Stimulated activated CD4-positive, alpha-beta T cell treated with anti-CD3 and anti-CD28 coated beads, Interleukin-15, amount 100 ng/mL, for 1 hour (primary cell): ENCODE measurements at places on chromosomes 3 and 15.

- DNase-seq: no peak
Observed at GRCh38 chr3:66428733-66429132, 72.1 kb downstream of the LRIG1 start.

DNA sequence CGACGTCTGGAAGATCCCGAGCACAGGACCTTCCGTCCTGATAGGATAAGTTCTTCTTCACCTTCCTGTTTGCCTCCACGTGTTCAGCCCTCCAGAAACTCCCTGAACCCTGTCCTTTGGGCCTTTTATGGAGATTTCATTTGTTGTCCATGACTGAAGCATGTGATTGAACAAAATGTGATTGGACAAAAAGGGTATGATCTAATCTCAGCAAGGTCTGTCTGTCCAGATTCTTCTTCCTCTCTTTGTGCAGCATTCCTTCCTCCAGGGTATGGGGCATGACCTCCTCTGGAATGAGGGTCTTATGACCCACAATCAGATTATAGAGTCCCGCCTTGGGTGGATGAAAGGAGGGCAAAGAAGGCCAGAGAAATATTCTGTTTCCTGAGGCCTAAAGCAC, at the start of gene CYP19A1:
Gene CYP19A1 (minus strand): TSS at position 101 of the 400 bp plus-strand sequence. CDS start 95,684 bp downstream, outside the sequence.
- DNase-seq: no peak

DNA sequence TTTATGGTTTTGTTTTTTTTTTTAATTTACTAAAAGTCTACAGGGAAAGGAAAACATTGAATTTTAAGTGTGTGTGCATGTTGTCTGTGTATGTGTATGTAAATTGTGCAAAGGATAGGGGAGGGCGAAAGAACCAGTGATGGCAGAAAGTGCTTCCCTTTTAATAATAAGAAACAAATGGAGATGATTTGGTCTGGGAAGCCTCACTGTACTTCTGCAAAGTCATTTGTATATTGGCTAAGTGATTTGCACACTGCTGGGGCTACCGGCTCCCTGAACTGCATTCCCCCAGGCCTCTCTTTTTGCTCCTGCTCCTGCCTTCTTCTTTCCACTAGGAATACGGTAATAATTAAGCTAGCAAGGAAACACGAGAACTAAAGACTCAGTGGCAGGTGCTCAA, 101.2 kb downstream of the CD47 start:
- no peak for DNase-seq

DNA sequence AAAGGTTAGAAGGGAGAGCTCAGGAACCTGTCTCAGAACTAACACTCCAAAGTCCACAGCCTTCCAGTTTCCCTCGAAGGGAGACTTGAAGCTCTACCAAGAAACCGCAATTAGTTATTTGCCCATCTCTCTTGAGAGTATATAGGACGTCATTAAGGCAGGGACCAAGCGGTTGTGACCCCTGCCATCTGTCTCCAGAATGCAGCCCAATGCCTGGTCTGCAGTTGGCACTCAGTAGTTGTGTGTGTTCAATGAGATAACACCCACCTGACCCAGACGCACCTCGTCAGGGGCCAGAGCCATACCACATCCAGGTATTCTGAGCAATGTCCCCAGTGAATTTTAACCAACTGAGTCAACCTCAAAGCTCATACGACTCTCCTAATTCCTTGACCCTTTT, 251.0 kb downstream of the VPS13C start:
- DNase-seq: no peak

DNA sequence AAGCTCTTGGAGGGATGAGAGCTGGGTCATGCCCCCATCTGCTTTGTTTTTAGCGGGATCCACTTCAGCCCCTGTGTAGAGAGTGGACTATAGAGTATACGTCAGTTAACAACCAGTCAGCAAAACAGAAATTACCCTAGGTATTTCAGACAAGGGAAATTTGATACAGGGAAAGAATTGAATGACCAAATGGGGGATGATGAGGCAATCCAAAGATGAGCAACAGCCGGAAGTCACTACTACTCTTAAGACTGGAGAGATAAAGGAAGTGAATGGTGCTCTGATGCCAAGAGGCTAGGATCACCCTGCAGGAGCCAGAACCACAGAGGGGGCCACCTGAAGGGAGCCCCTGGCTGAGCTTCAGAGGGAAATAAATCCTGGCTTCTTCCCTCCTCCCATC, 1.7 kb upstream of the GPR62 start:
- DNase-seq: no peak

DNA sequence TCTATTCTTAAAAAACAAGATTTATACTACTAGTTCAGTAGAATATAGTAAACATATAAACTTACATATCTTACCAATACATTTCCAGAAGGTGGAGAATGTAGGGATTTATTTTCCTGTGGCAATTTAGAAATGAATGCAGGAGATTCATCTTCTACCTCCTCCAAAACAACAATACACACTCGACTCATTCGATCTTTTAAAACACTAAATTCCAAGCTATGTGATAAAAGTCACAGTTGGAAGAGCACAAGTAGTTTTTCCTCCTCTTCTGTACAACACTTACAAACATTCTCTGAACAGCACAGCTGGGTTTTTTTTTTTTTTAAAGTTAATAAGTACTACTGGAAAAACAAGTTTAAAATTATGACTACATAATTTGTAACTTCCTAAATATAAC, 1.4 kb downstream of the ANKRD28 start:
- no peak for DNase-seq

GRCh38 chr3:149900322-149900721, 70.4 kb downstream of the PFN2 start:
- no peak for DNase-seq

- no peak for DNase-seq
Observed at GRCh38 chr3:47003461-47004368, 24.2 kb downstream of the NBEAL2 start.

- DNase-seq: no peak
Observed at GRCh38 chr3:116165135-116165534, 280.2 kb downstream of the LSAMP start.

DNA sequence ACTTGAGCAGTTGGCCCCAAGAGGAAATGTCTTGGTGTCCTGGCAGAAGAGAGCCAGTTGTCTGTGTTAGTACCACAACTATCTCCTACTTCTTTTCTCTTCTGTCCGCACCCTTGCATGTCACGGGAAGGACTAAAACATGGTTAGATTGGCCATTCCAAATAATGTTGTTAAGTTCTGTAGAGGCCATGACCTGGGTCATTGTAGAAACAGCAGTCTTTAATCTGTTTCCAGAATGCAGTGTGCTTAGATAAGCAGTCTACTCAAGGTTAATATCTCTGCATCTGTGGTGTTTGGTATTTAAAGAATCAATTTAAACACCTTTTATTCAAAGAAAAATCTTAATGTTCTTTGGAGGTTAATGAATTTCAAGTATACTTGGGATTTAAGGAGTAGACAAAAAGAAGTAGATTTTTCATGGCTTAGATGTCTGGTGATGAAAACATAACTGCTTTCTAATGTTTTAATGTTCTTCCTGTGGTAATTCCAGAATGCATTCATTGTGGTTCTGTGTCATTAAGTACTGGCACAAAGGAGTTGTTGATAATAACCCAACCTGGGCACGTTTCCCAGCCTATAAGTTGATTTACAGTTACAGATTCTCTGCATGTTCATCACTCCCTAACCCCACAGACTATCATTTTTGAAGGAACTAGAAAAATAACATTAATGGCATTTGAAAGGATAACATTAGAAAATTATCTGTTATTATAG, 58.9 kb downstream of the TMEM108 start:
- DNase-seq: no peak

DNA sequence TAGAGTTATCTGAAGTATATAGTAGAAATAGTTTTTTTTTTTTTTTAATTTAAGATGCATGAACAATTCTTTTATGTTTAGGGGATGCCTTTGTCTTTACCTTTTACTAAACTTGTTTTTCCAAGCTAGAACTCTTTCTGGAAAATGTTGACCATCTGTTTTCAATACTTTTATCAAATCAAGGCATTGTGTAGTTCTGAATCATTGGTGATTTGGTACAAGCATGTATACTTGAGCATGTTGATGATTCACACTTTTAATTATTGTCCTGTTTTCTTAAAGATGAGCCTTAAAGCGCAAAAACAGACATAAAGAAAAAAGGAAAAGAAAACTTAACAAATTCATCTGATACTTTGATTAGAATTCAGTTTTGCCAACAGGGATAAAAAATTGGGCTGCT, 28.3 kb downstream of the PDCD6IP start:
- DNase-seq: no peak

- DNase-seq: no peak
Observed at GRCh38 chr3:17623464-17623863, 119.0 kb downstream of the TBC1D5 start.

DNA sequence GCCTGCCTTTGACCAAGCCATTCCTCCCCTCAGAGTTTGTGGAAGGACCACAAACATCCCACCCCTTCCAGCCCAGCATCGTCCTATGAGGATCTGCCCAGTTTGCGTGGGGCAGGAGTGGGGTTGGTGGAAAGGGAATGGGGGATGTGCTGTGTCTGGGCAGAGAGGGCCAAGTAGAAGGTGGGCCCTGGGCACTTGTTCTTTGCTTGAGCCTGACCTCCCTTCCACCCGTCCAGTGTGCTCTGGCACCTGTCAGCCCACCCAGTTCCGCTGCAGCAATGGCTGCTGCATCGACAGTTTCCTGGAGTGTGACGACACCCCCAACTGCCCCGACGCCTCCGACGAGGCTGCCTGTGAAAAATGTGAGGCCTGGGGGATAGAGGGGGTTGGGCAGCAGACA, 10.3 kb downstream of the SPINT1 start:
- DNase-seq: no peak

- no peak for DNase-seq
Observed at GRCh38 chr15:69812861-69813261, 284.9 kb downstream of the TLE3 start.

DNA sequence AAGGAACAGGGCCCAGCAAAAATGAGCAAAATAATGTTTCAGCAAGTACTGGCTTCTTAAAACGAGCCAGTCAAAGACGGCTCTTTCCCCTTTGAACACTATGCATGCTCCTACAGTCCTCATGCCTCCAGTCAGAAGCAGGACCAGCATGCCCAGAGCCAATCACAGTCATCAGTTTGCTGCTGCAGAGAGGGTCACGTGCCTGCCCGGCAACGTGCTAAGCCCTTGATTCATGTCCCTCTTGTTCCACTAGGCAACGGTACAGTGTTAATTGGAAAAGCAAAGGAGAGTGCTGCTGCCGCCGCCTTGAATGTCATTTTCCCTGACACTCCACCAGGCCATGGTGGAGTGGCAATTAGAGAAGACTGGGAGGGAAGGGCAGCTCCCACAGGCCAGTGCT, 500.1 kb downstream of the OCA2 start:
- DNase-seq: no peak

DNA sequence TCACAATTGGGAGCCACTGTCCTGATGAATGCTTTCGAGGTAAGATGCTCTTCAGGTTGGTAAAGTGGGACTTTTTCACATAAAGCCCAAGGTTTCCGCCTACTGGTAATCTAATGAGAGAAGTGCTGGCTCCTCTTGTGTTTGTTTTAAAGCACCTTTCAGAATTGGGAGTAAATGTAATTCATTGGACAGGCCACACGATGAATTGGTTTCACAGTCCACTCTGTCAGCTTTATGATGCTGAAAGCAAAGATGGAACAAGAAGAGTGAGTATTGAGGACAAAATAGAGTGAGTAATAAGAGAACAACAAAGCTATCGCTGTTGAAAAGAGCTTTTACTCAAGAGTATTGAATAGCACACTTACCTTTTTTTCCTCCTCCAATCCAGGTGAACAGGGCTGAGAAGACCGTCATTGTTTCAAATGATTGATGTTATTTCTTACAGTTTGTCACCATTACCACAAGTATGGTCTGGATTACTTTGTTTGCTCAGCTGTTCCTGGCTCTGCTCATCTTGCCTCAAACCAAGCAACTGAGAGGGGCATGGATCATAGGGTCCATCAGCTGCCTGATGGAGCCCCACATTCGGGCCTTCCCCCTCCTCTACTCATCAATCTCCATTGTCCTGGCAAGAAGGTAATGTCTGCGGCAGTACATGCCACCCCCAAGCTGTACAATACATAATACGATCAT, 136.1 kb upstream of the CNTN4 start:
- no peak for DNase-seq

DNA sequence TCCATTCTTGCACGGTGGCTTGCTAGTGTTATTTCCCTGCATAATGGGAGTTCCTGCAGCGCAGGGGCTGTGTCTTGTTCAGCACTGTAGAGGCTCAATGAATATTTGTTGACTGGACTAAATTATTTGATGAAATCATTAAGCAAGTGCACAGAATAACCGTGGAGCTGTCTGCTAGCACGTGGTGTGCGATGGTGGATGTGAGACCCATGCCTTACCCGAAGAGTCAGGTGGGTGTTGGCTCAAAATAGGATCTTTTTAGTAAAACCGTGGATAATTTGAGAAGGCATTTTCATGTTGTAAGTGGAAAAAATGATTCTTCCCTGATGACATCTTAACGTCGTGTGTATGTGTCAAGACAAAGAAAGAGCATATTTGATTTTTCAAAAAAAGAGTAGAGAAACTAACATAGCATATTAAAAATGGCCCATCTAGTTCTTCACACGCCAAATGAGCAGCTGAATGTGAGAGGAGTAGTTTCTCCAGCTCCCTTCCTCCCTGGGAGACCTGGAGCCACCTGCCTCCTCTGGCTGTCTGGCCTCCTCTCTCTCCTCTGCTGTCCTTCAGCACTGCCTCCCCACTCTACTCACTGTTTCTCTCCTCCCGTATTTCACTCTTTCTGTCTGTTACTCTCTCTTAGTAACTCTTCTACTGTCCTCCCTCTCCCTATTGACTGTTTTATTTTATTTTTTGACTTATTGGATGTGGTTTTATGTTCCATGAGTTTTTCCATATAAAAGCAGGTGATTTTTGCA, 6.3 kb downstream of the FAM81A start:
- no peak for DNase-seq

DNA sequence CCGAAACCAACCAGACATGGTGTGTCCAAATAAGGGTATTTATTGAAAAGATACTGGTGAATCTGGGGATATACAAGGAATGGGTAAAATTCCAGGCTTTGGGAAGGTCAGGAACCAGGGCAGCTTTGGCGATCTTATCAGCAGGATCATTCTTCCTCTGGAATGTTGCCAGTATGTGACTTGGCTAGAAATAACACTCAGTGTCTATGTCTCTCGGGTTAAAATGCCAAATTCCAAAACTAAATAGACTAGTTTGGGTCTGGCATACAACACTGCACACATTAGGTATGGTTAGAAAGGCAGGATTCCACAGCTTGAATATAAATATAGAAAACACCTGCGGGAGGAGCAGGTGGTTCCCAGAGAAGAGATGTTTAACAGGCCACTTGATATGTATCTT, 220.2 kb upstream of the CD96 start:
- DNase-seq: no peak

GRCh38 chr3:67384760-67385397, 269.5 kb downstream of the SUCLG2 start:
- DNase-seq: peak; percentile 9

DNA sequence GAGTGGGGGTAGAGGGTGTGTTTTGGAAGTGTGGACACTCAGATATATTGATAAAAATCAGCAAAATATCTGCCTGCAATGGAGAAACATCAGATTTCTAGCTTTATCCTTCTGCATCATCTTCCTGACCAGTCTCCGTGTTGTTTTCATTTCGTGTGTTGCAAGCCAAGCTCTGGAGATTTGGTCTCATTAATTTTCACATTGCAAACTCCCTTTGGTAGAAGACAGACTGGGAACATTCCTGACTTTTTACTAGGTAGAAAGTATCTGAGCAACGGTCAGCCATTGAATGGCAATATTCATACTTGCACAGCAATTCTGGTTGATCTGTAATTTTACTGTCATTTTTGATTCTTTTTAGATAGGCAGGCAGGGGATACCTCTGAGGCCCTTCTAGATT, 30.4 kb downstream of the FSTL1 start:
- no peak for DNase-seq

GRCh38 chr3:156642750-156643728, 31.4 kb upstream of the TIPARP start:
- no peak for DNase-seq

- no peak for DNase-seq
Observed at GRCh38 chr15:43168192-43169107, 16.8 kb upstream of the CCNDBP1 start.
